Eye (tissue), 1 donor: ENCODE measurements at places on chromosomes 3 and 15.

DNA sequence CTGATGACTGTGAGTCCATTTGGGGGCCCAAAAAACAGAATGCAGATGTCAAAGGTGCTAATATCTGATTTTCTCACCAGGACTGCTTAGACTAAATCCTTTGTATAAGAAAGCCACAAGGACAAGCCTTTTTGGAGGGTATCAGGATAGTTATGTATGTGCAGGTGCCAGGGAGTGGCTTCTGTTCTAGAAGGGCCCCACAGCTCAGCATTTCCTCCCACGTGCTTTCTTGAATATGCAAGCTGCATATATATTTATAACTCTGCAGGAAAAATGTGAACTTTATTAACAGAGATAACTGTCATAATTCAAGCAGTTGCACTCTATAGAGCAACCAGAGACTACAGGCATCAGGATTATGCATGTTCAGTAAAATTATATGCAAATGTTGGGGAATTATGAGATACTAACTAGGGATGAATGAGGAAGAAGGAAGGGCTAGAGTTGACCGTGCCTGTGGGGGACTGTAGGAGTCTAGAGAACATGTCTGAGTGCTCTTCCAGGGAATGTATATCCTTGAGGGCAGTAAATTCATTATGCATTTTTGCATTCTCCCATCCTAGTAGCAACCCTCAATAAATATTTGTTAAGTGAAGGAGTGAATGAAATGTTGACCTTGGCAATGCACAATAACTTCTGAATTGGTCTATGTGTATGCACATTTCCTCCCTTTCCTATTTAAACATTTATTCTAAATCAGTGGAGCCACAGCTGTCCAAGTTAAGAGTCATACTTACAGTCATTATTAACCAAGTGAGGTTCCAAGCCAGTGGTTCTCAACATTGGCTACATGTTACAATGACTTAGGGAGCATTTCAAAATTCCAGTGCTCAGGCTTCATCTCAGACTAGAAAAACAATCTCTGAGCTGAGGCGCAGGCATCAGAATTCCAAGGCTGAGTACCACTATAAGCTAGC, 94.8 kb upstream of the ANKRD28 start:
- DNase-seq, result no peak

GRCh38 chr3:178479860-178480259, 56.4 kb upstream of the KCNMB2 start:
- DNase-seq, result no peak

GRCh38 chr3:23667536-23668429, 138.0 kb upstream of the UBE2E1 start:
- DNase-seq, result no peak

- no peak for DNase-seq
These were observed 511.3 kb downstream of the DIPK2A start for GRCh38 chr3:144482876-144483275.

DNA sequence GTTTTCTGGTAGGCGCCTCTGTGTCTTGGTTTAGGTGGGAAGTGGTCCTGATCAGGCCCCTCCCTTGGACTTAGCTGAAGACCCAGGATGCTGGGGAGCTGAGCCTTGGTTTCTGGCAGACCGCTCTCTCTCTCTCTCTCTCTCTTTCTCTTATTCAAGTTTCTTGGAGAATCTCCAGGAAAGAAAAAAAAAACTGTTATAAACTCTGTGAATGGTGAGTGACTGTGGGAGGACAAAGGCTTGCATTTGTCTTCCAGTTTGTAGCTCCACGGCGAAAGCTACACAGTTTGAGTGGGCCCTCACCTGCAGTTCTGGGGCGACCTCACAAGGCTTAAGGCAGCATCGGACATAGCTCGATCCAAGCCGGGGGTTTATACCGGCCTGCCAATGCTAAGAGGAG, 7.5 kb downstream of the DET1 start:
- no peak for DNase-seq

DNA sequence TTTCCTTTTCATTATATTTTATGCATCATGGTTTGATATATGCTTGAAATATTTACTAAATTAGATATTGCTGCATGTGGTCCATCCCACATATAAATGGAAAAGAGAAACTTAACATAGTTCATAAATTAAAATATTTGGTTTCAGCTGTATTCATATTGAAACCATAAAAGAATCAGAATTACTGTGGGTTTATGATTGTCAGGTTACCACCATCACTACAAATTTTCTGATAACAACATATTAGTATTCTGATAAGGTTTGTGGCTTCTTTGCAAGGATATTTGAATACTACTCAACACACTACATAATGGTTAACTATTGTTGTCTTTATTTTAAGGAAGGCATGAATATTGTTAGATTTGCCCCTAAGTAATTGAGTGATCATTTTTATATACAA, 235.5 kb downstream of the UBE2E2 start:
- no peak for DNase-seq
